ENCODE measurements at places on chromosomes 5 and 9. TPM values are rescaled to one million over a fixed set of nuclear protein-coding genes. Genes with fewer than 3 reads are reported as not detected.
A peak's percentile ranks its signal among the peaks of the same experiment; 100 is the strongest.

PRRX2 gene
- 1.9 TPM for polyA plus RNA-seq

DNA sequence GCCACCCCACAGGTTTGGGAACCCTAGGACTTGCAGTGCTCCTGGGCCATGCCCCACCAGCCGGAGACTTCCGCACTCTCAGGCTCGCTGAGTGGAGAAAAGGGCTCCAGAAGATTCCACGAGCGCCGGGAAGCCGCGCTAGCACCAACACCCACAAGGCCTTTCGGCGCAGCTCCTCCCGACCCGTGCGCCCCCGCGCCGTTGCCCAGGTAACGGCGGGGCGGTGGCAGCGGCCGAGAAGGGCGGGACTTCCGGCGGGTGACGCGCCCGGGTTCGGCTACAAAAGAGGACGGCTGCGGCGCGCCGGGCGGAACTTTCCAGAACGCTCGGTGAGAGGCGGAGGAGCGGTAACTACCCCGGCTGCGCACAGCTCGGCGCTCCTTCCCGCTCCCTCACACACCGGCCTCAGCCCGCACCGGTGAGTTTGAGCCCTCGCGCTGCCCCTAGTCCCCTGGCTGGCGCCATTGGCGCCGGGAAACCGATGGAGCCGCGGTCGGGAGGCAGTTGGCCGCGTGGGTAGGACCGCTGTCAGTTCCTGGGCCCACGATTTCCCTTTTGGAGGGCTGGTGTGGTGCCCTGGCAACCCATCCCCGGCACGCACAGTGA is at the start of gene DNAJA1:
Gene DNAJA1 (plus strand): TSS at position 308 of the 606 bp plus-strand sequence. CDS start 1,212 bp downstream, outside the sequence.
- peaks cover 39% of the 10 kb centered on the region for H3K4me1 ChIP-seq
- peak; percentile 95 for DNase-seq
- no peaks in the 10 kb centered on the region for H3K27me3 ChIP-seq

GRCh38 chr5:128924299-128924698 is 41.0 kb upstream of the SLC27A6 start:
- no peak overlapping the region for H3K4me3 ChIP-seq
- H3K27me3 ChIP-seq, result no peaks in the 10 kb centered on the region
- H3K36me3 ChIP-seq, result no peaks in the 10 kb centered on the region
- H3K4me1 ChIP-seq, result no peaks in the 10 kb centered on the region
- no peak overlapping the region for H3K27ac ChIP-seq
- no peak for DNase-seq

- DNase-seq, result no peak
- H3K4me3 ChIP-seq, result no peak overlapping the region
- H3K27me3 ChIP-seq, result no peaks in the 10 kb centered on the region
- H3K27ac ChIP-seq, result no peak overlapping the region
Observed at GRCh38 chr9:122191584-122191983, 31.9 kb downstream of the MORN5 start.

DNA sequence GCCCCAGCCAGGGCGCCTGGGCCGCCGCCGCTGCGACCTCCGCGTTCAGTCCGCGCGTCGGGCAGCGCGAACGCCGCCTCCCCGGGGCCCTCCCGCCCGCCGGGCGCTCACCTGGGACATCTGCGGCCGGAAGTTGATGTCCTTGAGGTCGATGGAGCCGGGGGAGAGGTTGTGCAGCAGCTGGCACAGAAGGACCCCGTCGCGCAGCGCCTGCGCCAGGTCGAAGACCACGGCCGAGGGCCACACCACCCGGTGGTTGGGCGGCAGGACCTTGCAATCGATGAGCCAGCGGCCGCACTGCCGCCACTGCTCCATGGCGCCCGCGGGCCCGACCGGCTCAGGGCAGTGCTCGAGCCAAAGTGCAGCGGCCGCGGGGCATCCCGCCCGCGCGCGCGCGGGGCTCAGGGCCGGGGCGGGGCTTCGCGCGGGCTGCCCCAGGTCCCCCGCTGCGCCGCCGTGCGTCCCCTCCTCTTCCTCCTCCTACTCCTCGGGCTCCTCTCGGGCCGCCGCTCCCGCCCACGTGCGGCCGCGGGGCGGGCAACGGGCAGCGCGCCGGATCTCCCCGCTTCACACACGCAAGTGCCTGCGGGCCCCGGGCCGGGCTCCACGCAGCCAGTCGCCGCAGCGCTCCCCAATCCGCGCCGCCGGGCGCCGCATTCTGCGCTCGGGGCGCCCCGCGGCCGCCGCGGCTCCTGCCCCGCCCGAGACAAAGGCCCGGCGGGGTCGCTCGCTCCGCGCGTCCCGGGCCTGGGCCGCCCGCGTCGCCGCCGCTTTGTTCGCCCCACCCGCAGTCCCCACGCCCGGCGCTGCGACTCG is at the start of gene VAV2:
Gene VAV2 (minus strand): TSS at position 361 of the 816 bp plus-strand sequence. CDS start 46 bp downstream, at position 315.
- H3K27ac ChIP-seq, result peak within 1 kb of the TSS; percentile 89
- no peaks in the 10 kb centered on the region for H3K27me3 ChIP-seq
- peaks cover 20% of the 10 kb centered on the region for H3K4me1 ChIP-seq
- H3K36me3 ChIP-seq, result no peaks in the 10 kb centered on the region

- H3K36me3 ChIP-seq, result no peaks in the 10 kb centered on the region
- DNase-seq, result no peak
- H3K4me1 ChIP-seq, result peaks cover 5% of the 10 kb centered on the region
- H3K4me3 ChIP-seq, result no peak overlapping the region
- no peaks in the 10 kb centered on the region for H3K27me3 ChIP-seq
- no peak overlapping the region for H3K27ac ChIP-seq
Observed at GRCh38 chr9:124778575-124779367, 1.8 kb downstream of the OLFML2A start.
